ENCODE measurements at places on chromosomes 1 and 21. TPM values are rescaled to one million over a fixed set of nuclear protein-coding genes. Genes with fewer than 3 reads are reported as not detected.

Gene PPCS
- total RNA-seq: 33.2 TPM

GRCh38 chr1:34918977-34919561 is 10.4 kb downstream of the DLGAP3 start:
- DNase-seq: peak; percentile 13

GRCh38 chr1:228007049-228007800 is 427 bp downstream of the WNT3A start:
- DNase-seq: no peak

DNA sequence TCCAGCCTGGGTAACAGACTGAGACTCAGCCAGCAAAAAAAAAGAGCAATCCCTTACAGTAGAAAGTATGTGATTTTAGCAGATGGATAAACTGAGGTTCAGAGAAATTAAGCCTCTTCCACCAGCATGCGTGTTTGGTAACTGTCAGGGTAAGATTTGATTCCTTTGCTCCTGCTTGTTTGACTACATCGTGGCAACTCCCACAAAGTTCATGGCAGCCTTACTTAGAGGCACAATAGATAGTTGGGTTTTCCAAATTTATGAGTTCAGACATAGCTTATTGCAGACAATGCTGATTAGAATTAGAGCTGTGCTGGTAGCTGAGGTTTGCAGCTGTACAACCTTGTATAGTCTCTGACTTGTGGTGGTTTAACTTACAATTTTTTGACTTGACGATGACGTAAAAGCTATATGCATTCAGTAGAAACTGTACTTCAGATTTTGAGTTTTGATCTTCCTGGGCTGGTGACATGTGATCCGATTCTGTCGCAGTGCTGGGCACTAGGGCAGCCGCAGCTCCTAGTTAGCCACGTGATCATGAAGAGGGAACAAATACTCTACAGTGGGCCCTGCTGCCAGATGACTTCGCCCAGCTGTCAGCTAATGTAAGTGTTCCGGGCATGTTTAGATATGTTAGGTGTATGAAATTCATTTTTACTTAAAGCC is 167.8 kb downstream of the DHRS3 start:
- DNase-seq: no peak

DNA sequence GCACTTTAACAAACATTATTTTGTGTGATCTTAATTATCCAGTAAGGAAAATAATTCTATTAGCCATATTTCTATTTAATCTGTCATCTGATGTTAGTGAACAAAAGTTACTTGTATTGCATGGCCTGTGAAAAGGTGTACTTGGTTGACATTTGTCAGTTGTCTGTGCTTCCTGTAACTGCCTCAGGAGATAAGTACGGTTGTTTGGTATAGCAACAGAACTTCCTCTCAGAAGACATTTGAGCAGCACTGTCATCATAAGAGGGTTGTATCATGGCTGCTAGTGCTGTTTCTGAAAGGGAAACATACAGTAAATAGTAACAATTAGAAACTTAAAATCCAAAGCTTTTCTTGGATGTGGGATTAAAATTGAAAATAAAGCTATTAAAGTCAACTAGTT is 3.4 kb downstream of the BLZF1 start:
- DNase-seq: no peak

GRCh38 chr1:165542647-165543046 is 1.2 kb upstream of the LRRC52 start:
- no peak for DNase-seq

All from heart right ventricle (tissue), 16 donors.